ENCODE measurements at places on chromosomes 6 and 20.

DNA sequence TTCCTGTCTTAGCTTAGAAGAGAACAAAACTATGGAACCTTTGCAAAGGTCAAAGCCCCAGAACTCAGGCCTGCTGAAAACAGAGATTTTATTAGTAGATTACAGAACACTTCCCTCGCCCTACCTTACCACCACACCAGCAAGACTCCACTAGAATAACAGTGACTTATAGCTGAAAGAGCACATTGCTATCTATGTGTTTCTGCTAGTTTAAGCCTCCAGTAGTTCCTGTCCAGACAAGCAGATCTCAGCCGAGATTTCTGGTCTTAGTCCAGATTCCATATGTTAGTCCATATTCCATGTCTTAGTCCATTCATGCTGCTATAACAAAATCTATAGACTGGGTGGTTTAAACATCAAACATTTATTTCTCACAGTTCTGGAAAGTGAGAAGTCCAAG lies 412.3 kb upstream of the ID4 start:
- DNase-seq = no peak

GRCh38 chr6:9233226-9233625 lies 797.9 kb upstream of the SLC35B3 start:
- DNase-seq = no peak

DNA sequence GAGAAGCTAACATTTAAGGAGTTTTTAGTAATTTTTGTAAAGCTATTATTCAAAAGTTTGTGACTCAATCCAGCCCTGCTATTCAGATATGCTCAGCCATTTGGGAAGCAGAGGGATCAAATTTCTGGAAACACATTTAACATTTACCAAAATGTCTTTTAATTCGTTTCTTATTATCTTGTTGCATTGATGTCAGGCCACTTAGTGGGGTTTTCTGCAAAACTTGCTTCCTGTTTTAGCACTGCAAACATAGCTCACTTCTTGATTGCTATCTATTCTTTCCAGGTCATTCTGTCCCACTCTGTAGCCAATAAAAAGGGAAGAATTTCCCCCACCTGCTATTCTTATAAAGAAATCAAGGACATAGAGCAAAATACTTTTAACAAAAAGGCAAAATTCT lies 176.9 kb upstream of the SUPT3H start:
- no peak for DNase-seq

DNA sequence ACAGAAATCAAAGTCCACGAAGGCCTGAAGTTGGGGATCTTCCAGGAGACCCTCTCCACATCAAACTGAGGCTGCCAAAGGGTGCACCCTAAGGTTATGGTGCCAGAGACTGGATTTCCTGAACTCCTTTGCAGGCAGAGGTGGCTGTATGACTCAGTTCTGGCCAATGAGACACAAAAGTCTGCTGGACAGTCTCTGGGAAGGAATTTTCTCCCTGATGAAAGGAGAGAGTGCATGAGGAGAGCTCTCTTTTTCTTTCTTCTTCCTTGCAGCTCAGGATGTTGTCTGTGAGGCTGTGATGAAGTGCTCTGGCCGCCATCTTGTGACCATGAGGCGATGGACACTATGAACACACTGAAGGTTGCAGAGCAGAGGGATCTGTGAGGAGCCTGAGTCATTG lies 85.2 kb downstream of the MDGA1 start:
- DNase-seq = no peak

GRCh38 chr6:2818593-2818992 lies 23.1 kb downstream of the SERPINB1 start:
- DNase-seq = no peak

DNA sequence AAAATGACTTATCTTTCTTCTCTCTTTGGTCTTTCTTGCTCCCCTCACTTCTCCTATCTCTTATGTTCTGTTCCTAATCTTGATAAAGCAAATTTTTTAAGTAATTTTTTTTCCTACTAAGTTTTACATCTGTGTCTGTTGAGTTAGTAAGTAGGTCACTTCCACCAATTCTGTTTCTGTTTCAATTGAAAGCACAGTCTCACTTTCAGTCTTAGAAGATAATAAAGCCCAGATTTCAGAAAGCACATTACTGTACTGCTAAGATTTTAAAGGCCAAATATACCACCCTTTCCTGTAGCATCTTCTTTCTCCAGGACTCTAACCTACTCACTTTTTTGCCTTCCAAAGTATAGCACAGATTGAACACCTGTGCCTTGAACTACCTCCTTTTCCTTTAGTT lies 866.1 kb upstream of the ADGRB3 start:
- no peak for DNase-seq

GRCh38 chr6:30748851-30749540 lies 4.6 kb upstream of the IER3 start:
- no peak for DNase-seq

GRCh38 chr20:16263582-16263981 lies 309.7 kb downstream of the KIF16B start:
- DNase-seq = no peak

GRCh38 chr6:56652231-56652630 lies 9.5 kb upstream of the DST start:
- DNase-seq = no peak

DNA sequence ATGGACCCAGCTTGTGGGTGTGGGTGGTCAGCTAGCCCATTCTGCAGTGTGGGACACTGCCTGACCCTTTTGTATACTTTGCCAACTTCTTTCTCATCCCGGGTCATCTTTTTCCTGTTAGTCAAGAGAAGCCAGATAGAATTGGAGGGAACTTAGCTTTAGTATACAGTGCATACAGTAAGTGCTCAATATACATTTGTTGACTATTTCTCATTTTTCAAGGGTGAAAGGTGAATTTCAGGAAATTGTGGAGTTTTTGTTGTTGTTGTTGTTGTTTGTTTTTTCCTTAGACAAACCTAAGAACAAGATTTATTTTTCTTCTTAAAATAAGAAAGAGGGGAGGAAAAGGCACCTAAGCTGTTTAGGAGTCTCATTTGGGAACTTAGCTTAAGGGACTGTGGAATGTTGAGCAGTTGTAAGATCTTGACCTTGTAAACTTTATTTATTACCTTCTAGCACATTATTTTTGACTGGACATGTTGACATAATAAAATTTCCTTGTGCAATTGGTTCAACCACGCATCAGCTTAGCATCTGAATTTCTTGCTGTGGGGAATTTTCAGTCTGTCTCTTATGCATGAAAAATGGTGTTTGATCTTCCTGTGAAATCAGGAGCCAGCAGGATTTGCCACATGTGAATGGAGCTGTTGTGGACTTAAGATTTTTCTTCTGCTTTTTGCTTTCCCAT lies 113.6 kb downstream of the ARID1B start:
- DNase-seq = no peak

DNA sequence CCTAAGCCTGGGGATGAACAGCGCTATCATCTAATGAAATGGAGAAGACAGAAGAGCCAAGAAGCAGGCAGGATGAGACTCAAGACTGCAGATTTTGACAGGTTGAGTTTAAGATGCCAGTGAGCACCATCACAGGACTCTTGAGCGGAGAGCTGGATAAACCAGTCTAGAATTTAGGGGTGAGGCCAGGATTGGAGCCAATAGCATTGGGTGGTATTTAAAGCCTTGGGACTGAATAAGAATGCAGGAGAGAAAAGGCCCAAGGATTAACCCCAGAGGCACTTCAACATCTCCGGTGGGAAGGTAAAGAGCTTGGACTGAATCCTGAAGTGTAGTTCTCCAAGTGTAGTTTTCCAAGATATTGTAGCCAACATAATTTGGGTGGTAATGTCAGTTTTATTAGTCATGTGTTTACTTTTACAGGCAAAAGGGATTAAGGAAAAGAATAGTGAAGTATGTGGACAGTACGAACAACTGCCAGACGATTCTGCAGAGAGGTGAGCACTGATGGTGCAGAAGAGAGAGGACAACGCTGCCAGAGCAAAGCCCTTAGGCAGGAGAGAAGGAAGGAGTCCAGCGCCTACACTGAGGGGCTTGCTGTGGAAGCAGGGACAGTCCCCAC lies 85.2 kb downstream of the DTNBP1 start:
- no peak for DNase-seq

- DNase-seq = no peak
Observed at GRCh38 chr6:129175066-129175465, 292.1 kb downstream of the LAMA2 start.

GRCh38 chr20:49138431-49138830 lies 49.7 kb downstream of the STAU1 start:
- no peak for DNase-seq

DNA sequence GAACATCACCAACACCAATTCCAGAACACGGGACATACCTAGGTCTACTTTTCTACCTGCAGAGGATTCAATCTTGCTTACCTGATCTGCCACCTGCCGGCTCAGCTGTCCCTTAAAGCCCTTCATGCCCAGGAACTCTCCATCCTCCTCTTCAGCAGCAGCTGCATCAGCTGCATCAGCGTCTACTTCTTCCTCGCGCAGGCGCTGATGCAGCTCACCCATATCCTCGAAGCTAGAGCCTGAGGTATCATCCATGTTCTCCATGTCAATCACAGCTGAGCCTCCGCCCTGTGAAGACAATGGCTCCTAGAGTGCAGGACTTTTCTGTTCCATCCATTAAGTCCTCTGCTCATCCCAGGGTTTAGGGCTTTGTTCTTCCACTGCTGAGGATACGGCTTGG lies 918 bp downstream of the YIPF3 start:
- DNase-seq = no peak

GRCh38 chr6:142071981-142072380 lies 60.7 kb upstream of the GJE1 start:
- DNase-seq = no peak

DNA sequence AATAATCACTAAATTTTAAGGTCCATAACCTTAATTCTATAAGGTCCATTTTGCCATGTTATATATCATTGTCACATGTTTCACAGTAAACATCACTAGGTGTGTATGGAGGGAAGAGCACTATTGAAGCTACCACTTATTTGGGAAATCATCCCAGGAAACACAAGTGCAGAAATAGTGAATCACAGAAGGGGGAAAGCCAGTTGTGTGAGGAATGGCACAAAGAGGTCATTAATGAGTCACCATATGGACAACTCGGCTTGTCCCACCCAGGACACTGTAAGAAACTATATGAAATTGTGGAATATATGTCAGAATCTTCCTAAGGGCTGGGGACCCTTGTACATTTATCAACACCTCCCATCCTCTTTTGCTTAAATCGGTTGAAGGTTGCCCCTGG lies 13.7 kb downstream of the BTN3A1 start:
- no peak for DNase-seq

DNA sequence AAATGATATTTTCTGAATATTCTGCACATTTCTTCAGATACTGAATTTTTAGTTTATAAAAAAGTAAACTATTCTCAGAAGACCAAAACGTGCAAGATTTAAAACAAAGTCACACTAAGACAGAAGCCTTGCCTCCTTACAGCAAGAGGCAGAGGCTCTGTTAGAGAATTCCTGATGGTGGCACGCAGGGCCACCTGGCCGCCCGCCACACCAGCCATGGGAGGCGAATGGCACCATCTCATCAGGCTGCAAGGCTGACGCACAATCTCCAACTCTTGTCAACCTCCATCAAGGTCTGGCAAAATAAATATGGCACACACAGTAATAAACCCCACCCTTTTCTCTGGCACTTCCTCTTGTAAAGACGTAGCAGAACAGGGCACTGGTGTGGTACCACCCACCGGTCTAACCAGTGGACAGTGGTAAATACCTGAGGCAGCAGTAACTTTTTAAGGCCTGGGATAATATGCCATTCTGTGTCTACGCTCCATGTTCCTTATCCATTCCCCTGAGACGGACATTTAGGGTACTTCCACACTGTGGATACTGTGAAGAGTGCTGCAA lies 111.4 kb downstream of the WDR27 start:
- DNase-seq = no peak

DNA sequence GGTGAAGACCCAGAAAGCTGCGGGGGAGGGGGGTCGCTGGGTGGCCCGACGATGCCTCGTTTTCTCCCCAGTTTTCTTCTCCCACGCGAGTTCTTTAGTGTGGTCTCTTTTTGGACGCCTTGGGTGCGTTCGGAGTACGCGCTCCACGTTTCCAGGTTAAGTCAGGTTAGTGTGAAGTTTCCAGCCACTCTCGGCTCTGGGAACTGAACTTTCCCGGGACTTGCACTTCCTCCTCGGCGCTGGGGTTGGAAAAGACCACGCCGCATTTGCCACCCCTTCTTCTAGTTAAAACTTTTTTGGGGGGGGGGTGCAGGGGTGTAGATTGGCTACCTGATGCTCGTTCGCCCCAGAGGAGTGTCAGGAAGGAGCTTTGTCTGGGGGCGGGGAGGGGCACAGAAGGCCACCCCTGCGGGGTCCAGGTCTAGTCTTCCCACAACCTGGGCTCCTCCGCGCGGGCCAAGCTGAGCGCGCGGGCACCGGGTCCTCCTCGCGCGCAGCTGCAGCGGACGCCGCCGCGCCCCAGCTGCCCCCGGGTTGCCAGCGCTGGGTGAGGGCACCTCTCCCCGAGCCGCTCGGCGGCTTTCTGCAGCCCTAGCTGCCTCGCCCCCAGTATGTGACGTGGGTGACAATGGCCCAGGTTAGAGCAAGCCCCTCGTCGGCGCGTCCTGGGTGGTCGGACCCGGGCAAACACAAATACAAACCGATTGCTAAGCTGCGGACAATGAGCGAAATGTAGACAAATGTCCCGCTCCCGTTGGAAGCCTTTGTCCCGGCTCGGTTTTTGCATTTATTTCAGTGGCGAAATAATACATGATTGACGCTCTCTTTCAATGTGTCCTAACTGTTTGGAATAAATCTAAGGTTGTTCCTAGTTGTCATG lies 1.7 kb upstream of the NKX2-2 start:
- DNase-seq = no peak

- peak; percentile 39 for DNase-seq
Observed at GRCh38 chr20:50728981-50729874, 2.2 kb upstream of the PARD6B start.

- no peak for DNase-seq
Observed at GRCh38 chr6:111837641-111838500, 35.4 kb downstream of the FYN start.

GRCh38 chr6:77397561-77397960 lies 65.7 kb downstream of the HTR1B start:
- no peak for DNase-seq

- no peak for DNase-seq
Observed at GRCh38 chr6:3831761-3832530, 17.2 kb upstream of the FAM50B start.

- no peak for DNase-seq
Observed at GRCh38 chr20:40766790-40767614, 78.0 kb upstream of the MAFB start.

DNA sequence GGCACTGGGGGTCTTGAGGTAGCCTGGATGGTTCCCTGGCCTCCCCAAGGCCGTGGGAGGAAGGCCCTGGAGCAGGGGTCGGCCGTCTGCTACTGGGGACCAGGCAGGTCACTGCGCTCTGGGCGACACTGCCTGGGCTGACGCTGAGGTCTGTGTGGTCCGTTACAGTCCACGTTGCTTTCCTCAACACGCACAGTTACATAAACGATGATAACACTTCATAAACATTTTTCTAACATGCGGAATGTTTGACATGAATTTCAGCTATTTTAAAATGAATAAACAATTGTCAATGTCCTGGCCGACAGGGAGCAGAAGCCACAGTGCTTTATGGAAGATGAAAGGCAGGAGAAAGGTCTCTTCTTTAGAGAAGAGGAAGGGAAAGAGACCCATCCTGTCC lies 10.2 kb upstream of the RBBP8NL start:
- no peak for DNase-seq

- DNase-seq = no peak
Observed at GRCh38 chr6:115945812-115946211, 114.9 kb downstream of the FRK start.
